NCI-H748 treated with DMSO at 0.1 percent for 48 hours (cell line): ENCODE measurements at places on chromosomes 1 and 21.

GRCh38 chr1:31830511-31830910, 14.7 kb upstream of the SPOCD1 start:
- no peak for DNase-seq

- DNase-seq, result no peak
Observed at GRCh38 chr21:44854391-44854663, 19.2 kb downstream of the PTTG1IP start.

GRCh38 chr1:77060000-77060399, 159.2 kb downstream of the PIGK start:
- DNase-seq, result no peak

DNA sequence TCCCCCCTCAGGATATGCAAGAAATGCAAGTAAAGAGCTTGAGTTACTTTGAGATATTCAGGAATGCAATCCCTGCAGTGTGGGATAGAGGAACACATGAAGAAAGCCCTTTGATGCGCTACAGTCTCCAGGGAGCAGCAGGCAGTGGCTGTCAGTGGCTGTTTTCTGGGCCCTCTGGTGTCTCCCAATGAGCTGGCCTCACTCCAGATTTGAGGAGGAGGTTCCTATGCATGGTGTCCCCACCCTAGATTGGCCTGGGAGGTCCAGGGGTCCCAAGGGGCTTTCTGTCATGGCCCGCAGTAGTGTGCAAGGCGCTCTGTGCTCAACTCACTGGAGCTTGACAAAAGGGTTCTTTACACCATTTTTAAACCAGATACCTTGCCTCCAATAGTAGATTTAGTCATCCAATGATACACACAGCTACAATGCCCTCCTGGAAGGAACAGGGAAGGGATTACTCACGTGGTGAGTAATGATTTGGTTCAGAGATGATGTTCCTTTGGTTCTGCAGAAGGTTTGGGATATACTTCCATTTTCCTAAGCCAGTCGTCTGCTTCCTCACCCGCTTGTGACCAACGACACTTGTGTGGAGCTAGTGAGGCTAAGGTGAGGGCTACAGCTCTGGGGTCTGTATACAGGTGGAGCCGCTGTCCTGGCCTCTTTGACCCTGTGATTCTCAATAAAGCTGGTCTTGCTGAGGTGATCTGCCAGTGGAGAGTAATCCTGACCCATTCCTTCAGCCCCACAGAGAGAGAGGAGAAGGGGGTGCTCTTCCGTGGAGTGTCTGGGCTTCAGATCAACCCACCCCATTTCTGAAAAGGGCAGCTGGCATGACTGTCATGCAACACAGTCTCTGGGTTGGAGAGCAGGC, 6.6 kb downstream of the BATF3 start:
- DNase-seq, result no peak

DNA sequence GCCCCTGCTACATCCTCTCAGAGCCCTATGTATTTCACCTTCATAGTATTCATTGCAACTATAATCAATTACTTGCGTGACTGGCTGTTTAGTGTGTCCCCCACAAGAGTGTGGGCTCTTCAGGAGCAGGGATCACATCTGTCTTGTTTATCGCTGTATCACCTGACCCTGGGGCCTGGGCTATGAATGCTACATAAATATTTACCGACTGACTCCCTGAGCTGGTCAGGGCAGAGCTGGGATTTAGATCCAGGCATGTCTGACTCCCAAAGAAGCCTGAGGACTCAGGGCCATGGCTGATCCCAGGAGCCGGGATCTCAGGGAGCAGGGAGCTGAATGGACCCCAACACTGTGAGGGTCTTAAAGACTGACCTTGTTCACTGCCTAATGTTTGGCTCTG, 49.7 kb downstream of the AHDC1 start:
- DNase-seq, result no peak

DNA sequence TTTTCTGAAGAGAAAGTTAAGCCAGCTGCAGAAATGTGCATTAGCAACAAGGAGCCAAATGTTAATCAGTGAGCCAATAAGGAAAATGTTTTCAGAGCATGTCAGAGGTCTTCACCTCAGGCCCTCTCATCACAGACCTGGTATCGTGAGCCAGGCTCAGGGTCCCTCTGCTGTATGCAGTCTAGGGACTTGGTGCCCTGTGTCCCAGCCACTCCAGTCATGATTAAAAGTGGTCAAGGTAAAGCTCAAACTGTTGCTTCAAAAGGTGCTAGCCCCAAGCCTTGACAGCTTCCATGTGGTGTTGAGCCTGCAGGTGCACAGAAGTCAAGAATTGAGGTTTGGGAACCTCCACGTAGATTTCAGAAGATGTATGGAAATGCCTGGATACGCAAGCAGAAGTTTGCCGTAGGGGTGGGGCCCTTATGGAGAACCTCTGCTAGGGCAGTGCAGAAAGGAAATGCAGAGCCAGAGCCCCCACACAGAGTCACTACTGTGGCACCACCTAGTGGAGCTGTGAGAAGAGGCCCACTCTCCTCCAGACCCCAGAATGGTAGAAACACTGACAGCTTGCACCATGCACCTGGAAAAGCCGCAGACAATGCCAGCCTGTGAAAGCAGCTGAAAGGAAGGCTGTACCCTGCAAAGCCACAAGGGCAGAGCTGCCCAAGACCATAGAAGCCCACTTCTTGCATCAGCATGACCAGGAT, 1128.7 kb downstream of the AMY1C start:
- DNase-seq, result no peak

DNA sequence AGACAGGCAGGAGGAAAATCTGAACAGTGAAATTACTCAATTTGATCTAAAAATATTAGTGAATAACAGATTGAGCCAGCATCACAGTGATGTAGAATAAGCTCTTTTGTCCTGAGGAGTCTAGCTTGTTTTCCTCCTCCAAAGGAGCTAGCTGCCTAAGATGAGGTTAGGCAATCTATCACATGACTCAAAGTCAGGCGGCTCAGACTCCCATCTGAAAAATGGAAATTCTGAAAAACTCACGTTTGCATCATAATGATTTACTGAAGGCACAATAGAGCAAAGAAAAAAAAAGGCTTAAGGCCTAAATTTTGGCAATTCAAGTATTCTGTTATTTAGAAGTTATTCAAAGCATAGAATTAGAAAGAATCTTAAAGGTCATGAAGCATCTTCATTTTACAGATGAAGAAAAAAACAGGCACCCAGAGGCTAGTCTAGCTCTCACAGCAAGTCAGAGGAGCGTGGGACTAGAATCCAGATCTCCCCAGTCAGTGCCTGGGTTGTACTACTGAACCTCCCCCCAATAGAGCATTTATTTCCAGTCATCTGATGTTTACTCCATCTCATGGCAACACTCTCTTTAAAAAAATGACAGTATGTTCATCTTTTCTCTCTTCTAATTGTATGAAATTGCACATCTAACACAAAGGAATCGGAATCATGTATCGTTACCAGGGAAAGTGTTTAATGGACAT, 62.5 kb upstream of the ATF3 start:
- DNase-seq, result no peak

GRCh38 chr1:24015221-24016210, 35.4 kb upstream of the SRSF10 start:
- no peak for DNase-seq

- DNase-seq, result no peak
Observed at GRCh38 chr1:101005183-101005582, 20.4 kb downstream of the DPH5 start.

GRCh38 chr1:76037324-76037723, 37.2 kb upstream of the ST6GALNAC3 start:
- DNase-seq, result no peak

- DNase-seq, result no peak
Observed at GRCh38 chr21:35428001-35428320, 378.9 kb upstream of the RUNX1 start.

DNA sequence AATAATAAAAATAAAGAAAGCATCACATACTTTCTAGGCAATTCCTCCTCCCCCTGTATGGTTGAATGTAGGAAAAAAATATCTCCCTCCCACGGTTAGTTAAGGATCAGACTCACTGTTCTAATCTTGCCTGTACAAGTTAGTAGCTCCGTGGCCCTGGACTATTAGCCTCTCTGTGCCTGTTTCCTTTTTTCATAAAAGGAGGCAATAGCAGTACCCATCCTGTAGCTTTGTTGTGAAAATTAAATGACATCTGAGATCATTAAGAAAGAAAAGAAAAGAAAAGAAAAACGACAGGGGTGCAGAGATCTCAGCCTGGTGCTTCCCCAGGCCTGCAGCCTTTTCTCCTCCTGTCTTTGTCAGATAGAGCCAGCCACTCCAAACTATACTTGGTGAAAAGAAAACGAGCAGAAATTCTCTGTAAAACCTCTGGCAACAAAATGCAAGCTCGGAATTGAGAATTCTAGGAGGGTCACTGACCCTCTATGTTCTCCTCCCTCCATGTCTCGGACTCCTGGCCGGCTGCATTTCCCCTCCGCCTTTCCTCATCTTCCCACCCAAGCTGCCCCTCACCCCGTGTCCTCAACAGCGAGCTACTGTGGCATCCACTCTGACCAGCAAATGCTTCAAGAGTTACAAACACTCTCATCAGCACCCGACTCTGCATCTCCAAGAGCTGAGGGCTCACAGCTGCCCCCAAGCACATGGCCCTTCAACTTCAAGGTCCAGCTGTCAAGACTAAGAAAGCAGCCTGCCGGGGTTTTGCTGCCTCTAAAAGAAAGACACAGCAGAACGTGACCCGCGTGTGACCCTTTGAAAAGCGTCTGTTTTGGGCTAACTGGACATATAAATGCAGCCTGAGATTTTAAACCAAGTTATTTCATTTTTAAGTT, 13.6 kb downstream of the RIPK4 start:
- DNase-seq, result no peak

- no peak for DNase-seq
Observed at GRCh38 chr1:227567256-227567655, 3.9 kb downstream of the ZNF678 start.

DNA sequence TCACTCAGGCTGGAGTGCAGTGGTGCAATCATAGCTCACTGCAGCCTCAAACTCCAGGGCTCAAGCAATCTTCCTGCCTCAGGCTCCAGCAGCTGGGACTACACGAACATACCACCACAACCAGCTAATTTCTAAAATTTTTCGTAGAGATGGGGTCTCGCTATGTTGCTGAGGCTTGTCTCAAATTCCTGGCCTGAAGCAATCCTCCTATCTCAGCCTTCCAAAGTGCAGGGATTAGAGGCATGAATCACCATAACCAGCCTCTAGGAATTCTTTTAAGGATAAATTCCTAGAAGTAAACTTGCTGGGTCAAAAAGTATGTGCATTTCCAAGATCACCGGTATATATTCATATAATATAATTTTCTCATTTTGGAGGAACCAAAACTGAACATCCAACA, 17.6 kb upstream of the HUNK start:
- DNase-seq, result no peak

DNA sequence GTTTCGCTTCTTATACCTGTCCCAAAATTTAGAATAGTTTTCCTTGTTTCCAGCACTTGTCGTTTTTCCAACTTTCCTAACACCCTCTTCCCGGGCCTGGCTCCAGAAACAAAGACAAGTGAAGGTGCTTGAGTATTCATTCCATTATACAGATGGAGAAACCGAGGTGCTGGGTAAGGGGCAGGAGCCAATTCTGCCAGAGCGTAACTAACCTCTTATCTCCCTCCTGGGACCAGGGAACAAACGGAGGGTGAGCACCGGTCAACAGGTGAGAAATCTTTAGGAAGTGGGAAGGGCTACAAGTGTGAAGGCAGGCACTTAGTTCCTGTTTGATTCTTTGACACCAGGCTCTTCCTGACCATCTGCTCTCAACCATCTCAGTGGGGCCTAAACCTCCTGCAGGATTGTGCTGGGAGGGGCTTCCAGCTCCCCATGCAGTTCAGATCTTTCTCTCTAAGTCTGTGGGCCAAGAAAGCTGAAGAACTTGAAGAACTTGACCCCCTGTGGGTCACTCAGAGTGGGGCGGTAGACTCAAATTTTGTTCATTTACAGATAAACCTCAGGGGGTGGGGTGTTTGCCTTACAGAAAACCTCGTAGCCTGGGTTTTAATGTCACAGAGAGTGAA, 8.7 kb downstream of the PLXNA2 start:
- no peak for DNase-seq

DNA sequence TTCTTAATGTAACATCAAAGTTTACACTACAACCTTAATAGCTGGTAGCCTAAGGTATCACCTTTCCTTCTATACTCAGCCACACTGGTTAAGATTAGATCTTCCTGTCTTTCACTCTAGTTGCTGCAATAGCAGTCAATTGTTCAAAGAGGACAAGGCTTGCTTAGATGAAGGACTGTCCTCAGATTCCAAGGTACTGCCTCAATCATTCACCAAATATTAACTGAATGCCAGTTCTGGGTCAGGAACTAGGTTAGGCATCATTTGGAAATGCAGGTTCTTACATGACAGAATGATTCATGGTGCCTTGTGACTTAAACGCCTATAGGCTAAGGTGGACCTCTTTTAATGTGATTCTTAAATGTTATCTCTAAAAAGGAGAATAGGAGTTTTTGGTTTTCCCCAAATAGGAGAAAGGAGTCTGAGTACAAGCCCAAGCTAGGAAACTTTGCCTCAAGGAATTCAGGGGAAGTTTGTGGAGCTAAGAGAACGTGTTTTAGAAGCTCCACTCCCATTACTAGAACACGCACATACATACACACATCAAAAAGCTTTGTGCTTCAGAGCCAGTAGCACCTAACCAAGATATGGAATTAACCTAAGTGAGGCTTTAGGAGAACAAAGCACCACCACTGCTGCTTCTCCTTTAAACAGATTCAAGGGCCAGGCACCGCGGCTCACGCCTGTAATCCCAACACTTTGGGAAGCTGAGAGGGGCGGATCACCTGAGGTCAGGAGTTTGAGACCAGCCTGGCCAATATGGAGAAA, 8.5 kb upstream of the WDR47 start:
- no peak for DNase-seq

DNA sequence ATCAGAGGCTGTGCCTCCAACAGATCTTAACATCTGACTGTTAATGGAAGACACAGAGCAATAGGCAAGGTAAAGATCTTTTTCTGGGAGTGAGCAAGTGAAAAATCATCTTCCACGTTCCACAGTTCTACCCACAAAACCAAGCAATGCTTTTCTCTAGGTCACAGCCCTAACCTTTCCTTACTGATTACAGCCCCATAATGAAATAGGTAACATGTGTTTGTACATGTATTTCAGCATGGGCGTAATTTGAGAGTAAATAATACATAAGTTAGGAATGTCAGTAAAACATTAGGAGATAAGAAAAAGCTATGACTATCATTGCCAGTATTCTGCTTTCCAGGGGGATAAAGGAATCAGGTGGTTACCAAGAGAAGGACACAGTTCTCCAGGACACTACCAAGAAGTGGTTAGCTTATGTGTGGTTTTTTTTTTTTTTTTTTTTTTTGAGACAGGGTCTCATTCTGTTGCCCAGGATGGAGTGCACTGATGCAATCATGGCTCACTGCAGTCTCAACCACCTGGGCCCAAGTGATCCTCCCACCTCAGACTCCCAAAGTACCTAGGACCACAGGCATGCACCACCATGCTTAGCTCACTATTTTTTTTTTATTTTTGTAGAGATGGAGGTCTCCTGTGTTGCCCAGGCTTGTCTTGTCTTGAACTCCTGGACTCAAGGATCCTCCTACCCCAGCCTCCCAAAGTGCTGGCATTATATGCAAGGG, 72.0 kb downstream of the DAP3 start:
- no peak for DNase-seq

- DNase-seq, result no peak
Observed at GRCh38 chr1:211677659-211678058, 2.2 kb upstream of the NEK2 start.

- DNase-seq, result no peak
Observed at GRCh38 chr1:186819126-186819525, 9.6 kb upstream of the PLA2G4A start.
